ENCODE measurements at places on chromosomes 4 and X.

GRCh38 chrX:78595901-78596502, 63.1 kb downstream of the RTL3 start:
- no peak for DNase-seq

- no peak for DNase-seq
Measured at GRCh38 chr4:106454021-106454420, 85.4 kb upstream of the GIMD1 start.

GRCh38 chrX:21932292-21933002, 8.1 kb upstream of the SMS start:
- no peak for DNase-seq

DNA sequence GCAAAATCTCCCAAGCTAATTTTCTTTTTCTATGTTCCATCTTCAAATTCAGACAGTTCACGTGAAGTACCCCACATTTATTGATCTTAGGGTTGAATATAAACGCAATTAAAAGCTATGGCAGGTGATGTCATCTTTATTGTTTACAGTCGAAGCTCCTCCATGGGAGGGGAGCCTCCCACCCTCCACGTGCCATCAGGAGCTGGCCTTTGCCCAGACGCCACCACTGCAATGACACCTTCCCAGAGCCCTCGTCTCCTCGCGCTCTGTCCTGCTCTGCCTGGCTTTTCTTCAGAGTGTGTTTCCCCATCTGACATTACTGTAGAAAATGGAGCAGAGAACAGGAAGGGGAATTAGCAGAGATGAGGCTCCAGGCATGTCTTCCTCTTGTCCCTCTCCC, 18.8 kb upstream of the CYP4V2 start:
- no peak for DNase-seq

DNA sequence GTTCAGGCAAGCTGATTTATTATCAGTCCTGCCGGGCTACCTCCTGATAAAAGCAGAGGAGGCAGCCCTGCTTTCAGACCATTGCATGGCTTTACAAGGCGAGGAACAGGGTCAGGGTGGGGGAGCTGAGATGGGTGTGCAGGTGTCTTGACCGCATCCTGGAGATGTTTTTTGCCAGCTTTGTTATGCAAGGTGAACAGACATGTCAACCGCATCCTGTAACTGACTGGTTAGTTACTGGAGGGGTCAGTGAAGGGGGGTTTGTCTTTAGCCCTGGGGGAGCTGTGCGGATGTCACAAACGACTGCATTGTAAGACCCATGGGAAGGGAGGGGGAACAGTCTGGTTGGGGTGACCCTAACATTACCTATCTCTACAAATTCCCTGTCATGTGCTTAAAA, 10.0 kb downstream of the ADAM29 start:
- DNase-seq, result no peak

DNA sequence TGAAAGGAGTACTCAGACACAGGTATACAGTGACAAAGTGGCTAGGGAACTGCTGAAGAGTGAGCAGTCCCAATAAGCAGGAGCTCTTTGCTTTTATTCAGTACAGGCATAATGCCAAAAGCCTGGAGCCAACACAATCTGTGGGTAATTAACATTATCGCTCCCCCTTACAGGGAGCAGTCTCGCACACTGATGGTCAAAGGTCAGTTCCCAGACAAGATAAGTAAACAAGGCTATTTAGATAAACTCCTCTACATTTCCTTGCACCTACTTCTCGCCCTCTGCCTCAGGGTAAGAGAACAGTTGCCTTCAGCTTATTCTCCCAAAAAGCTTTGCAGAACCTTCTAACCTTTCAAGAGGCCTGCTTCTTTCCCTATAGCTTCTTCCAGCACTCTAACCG, 73.9 kb upstream of the TAF9B start:
- DNase-seq, result no peak

- no peak for DNase-seq
Measured at GRCh38 chr4:103757631-103758030, 37.8 kb upstream of the TACR3 start.

GRCh38 chrX:136597954-136598353, 50.0 kb upstream of the CD40LG start:
- no peak for DNase-seq

DNA sequence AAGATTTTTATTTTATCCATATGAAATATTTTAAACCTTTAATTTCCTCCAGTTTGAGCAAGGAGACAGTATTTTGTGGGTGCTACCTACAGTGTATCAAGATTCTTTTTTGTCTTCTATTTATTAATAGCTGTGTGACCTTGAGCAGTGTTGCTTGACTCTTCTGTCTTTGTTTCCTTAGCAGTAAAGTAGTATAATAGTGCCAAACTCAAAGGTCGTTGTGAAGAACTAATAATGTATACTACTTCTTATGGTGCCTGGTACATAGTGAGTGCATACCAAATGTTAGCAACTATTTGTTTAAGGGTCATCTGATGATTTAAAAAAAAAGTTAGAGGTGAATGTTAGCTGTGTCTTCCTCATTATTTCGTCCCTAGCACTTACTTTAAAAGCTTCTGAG, 30.5 kb downstream of the SMARCAD1 start:
- DNase-seq, result no peak

DNA sequence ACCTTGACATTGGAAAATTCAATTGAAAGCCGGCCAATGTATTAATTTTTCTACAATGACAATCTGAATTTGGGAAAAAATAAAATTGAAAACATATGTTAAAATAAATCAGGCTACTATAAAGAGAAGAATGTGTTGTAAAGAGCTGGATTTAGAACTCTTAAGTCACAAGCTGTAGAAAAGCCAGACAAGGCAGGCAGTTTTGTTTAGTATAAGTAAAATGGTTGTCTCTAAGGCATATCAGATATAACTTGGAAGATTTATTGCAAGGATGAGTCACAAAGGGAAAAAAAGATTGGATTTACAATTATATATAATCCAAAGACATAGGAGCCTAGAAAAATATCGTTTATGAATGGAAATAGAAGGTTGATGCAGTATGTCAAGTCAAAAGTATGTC, 549.1 kb upstream of the EPHA5 start:
- no peak for DNase-seq

DNA sequence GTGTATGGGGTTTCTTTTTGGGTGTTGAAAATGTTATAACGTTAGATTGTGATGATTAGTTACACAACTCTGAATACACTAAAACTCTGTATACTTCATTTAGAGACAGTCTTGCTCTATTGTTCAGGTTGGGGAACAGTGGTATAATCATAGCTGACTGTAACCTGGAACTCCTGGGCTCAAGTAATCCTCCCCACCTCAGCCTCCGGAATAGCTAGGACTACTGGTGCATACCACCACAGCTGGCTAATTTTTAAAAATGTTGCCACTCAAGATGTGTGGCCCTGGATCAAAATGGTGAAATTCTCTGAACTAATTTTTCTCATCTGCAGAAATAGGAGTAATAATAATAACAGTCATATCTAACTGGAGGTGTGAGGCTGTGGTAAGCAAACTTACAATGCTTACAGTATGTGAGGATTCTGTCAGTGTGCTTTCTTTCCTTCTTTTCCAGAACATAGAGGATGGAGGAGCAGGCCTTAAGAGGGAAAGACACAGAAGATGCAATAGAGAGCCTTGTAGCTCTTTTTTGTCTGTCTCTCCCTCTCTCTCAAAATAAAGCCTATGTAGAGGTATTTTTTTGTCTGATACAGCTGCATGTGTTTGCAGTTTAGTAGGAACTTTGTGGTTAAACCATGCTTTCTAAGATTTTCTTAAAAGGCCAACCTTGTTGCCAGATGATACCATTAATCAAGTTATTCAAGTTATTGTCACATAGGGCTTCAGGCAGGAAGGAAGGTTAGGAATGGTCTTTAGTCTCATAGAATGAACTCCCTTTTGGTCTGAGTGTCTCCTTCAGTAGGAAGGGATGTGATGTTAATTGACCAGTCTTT, 7.5 kb downstream of the ADD1 start:
- DNase-seq, result no peak

DNA sequence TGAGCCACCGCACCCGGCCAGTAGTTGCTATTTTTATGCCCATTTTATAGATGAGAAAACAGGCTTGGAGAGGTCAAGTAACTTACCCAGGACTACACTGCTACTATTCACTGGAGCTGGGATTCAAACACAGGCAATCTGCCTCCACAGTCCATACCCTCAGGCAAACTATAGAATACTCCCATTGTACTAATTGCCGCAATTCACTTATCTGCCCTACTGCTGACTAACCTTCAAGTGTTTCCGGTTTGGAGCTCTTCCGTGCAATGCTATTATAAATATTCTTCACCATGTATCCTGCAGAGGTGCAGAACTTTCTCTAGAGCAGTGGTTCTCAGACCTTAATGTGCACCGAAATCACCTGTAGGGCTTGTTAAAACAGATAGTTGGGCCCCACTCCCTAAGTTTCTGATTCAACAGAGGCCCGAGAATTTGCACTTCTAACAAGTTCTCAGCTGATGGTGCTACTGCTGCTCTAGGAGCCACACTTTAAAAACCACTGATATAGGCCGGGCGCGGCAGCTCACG, 1.9 kb upstream of the G3BP2 start:
- no peak for DNase-seq

DNA sequence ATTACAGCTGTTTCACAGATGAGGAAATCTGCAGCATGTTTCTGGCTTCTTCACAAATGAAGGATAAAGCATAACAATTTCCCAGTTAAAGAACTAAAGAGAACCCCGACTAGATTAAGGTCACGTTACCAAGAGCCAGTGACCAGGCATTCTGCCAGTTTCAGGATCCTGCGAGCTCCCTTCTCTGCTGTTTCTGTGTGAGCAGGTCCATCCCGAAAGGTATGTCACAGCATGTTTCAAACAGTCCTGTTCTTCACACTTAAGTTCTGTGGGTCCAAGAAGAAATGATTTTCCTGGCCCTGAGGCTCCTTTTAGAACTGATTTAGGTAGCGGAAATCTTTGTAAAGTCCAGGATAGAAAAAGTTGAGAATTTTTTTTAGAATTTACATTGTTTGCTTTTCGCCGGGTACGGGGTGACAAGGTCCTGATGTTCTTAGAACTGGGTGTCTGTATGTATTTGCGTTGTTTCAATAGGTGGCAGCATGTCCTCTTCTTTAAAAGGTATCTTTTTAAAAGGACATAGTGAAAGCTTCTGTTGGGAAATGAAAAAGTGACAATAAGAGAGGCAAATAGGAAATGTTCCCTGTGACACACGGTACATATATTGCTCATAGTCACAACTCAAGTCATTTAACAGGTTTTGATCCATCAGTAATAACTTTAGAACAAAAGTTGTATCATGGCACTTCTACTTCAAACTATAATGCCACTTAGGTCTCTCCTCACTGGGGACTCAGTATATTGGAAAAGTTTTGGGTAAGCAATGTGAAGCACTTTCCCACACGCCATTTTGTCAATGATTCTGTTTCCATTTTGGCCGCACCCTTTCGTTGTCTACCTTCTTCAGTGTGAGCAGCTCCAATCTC, 18.4 kb downstream of the IL21 start:
- no peak for DNase-seq

DNA sequence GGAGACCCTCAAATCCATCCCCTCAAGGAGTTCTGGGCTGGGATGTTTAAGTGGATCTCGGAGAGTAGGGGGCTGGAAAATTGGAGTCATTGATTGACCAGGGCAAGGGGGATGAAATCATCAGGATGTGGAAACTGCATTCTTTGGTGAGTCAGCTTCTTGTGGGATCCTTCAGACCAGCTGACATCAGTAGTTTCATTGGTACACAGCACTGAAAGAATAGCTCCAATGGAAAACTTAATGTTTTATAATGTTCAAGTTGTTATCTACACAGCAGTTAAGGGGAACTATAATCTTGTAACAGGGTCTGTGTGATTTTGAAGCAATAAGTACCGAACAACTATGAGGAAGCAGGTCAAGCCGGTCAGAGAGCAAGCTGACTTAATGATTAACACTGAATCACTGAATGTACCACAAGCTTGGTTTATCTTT, 506.1 kb downstream of the RPA4 start:
- DNase-seq, result no peak

- DNase-seq, result no peak
Measured at GRCh38 chrX:150982235-150982787, 824 bp upstream of the HMGB3 start.

DNA sequence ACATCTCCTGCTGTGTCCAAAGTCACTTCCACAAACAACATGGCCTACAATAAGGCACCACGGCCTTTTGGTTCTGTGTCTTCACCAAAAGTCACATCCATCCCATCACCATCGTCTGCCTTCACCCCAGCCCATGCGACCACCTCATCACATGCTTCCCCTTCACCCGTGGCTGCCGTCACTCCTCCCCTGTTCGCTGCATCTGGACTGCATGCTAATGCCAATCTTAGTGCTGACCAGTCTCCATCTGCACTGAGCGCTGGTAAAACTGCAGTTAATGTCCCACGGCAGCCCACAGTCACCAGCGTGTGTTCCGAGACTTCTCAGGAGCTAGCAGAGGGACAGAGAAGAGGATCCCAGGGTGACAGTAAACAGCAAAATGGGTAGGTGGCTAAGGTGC, 123.9 kb downstream of the PDLIM5 start:
- no peak for DNase-seq

- no peak for DNase-seq
Measured at GRCh38 chr4:166657261-166657660, 577.0 kb downstream of the SPOCK3 start.

DNA sequence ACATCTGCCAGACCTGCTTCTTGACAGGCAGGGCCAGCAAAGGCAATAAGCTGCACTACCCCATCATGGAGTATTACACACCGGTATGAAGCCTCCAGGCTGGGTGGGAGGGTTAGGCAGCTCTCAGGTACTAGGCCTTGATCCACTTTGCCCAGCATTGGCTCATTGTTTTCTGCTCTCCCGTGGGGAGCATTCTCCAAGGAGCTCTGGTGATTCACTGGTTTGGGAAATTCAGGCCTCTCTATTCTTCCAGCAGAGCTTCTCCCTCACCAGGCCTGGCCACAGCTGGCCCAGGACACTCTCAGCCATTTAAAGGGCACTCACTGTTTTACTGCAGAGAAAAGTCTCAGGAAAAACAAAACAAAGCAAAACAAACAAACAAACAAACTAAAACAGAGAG, 33.0 kb downstream of the DRP2 start:
- no peak for DNase-seq

DNA sequence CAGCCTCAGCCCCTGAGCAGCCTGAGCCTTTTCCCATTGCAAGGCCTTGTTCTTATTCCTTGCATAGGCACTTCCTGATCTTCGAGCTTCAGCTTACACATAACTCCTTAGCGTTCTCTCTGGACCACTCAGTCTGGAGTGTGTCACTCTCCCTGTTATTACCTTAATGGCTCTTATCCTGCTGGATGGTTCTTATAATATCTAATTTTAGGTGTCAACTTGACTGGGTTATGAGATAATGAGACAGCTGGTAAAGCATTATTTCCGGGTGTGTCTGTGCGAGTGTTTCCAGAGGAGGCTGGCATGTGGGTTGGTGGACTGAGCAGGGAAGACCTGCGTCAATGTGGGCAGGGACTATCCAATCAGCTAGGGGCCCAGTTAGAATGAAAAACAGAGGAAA, 75.7 kb downstream of the HAUS3 start:
- no peak for DNase-seq

GRCh38 chr4:63275491-63275890, 1133.8 kb downstream of the TECRL start:
- DNase-seq, result no peak

Measured in T-cell (primary cell).